ENCODE measurements at places on chromosomes 6 and 20.

- no peak for DNase-seq
Observed at GRCh38 chr6:132964101-132964867, 149.9 kb downstream of the RPS12 start.

DNA sequence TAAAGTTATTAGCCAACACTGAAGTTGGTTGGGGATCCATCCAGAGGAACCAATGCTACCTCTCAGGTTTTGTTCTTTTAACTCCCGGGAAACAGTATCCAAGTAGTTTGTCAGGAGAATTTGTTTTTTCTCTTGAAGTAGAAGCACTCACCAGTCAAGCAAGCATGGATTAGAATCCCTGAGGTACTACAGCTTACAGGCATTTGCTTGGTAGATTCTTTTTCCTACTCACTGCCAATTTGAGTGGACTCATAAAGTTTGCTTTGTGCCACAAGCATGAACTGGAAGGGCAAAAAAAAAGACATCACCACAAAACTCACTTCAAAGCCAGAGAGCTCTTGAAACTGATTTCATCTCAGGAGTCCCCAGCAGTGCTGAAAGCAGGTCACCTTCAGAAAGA is 167.4 kb downstream of the MBOAT1 start:
- no peak for DNase-seq

- DNase-seq, result no peak
Observed at GRCh38 chr6:98967616-98968015, 19.9 kb upstream of the FBXL4 start.

- DNase-seq, result no peak
Observed at GRCh38 chr6:7897461-7898192, 13.0 kb downstream of the TXNDC5 start.

GRCh38 chr6:47822856-47823554 is 41.2 kb downstream of the OPN5 start:
- DNase-seq, result no peak

DNA sequence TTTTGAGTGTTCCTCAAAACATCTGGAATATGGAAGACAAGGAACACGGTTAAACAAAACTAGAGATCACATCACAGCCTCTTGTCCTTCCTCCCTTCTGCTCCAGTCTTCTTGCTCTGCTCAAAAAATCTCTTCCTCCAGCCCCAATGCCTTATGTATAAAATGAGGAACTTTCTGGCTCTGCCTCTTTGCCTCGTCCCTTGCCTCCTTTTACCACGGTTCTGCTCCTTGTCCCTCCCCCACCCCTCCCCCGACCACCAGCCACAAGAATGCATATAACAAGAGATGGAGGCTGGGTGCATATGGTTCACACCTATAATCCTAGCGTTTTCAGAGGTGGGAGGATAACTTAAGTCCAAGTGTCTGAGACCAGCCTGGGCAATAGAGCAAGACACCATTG is 43.6 kb downstream of the PLAGL2 start:
- DNase-seq, result no peak

DNA sequence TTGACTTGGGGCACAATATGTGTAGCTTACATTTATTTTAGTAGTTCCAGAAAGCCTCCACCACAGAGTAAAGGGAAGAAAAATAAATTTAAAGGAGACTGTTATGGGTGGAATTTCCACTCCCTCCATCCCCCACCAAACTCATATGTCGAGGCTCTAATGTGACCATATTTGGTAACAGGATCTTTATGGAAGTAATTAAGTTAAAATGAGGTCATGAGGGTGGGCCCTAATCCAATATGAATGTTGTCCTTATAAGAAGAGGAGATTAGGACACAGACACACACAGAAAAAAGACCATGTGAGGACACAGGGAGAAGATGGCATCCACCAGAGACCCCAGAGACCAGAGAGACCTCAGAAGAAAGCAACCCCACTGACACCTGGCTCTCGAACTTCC is 189.7 kb downstream of the EDN1 start:
- DNase-seq, result no peak

DNA sequence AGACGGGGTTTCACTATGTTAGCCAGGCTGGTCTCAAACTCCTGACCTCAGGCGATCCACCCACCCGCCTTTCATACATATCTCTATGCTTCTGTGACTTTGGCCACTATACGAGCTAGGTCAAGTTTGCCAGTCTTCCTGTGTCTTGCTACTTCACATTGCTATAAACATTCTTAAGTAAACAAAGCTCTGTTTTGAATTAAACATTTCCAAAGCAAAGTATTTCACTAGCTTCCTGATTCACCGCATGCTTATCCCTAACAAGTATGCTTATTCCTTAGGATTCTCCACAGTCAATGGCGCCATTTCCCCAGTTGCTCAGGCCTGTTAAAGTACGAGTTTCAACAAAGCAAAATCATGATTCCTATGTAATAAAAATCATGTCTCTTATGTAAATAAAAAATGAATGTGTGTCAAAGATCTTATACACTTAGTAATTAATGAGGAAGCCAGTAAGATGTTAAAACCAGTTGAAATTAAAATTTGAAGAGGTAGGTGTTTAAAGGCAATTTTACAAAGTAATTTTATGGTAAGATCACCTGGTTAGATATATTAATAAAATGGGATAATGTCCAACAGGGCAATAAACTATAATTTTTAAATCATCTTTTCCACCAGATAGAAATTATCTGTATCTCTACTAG is 88.5 kb downstream of the PRKN start:
- no peak for DNase-seq

- no peak for DNase-seq
Observed at GRCh38 chr6:12077021-12077710, 65.1 kb downstream of the HIVEP1 start.

DNA sequence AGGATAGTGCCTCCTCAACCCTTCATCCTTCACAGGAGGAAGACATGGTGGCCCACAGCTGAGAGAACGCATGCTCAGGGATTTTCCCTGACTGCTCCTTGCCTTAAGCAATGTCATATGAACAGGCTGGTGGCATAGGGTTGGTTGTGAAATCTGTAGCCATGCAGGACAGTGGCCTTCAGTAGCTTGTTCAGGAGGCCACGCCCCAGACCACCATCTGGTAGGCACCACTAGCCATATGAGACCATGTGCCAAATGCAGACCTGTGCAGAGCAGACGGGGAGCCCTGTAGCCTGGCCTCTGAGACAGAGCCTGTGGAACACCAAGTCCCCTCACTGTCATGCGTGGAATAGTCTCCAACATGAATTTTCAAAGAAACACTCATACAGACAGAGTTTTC is 76.5 kb downstream of the ADTRP start:
- DNase-seq, result no peak

- DNase-seq, result no peak
Observed at GRCh38 chr6:143901885-143902750, 37.8 kb downstream of the ZC2HC1B start.

- DNase-seq, result no peak
Observed at GRCh38 chr6:55250400-55250799, 76.1 kb downstream of the HCRTR2 start.

DNA sequence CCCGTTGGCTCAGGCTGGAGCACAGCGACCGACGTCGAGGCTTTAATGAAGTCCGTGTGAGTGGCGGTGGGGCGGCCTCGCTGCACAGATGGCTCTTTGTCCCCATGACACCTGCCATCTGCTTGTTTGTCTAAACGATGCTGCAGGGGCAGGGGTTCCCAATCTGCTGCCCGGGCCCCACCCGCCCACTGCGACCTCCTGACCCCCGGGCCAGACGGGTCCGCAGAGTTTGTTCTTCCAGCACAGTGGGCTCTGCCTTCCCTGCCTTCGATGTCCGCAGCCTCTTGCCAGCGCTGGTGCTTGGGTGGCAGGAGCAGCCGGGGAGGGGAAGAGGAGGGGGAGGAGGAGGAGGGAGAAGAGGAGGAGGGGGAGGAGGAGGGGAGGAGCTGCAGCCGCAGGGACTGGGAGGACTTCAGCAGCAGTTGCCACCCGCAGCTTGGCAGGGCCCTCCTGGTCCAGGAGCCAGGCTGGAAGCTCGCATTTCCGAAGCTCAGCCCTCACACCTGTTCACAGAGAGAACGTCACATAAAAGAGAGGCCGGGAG is 210.0 kb downstream of the DLL1 start:
- DNase-seq, result peak; percentile 14

- DNase-seq, result no peak
Observed at GRCh38 chr6:167662881-167663205, 163.9 kb upstream of the AFDN start.

- no peak for DNase-seq
Observed at GRCh38 chr20:8401556-8401955, 269.5 kb downstream of the PLCB1 start.

GRCh38 chr6:35161776-35162607 is 20.9 kb upstream of the TCP11 start:
- DNase-seq, result no peak

DNA sequence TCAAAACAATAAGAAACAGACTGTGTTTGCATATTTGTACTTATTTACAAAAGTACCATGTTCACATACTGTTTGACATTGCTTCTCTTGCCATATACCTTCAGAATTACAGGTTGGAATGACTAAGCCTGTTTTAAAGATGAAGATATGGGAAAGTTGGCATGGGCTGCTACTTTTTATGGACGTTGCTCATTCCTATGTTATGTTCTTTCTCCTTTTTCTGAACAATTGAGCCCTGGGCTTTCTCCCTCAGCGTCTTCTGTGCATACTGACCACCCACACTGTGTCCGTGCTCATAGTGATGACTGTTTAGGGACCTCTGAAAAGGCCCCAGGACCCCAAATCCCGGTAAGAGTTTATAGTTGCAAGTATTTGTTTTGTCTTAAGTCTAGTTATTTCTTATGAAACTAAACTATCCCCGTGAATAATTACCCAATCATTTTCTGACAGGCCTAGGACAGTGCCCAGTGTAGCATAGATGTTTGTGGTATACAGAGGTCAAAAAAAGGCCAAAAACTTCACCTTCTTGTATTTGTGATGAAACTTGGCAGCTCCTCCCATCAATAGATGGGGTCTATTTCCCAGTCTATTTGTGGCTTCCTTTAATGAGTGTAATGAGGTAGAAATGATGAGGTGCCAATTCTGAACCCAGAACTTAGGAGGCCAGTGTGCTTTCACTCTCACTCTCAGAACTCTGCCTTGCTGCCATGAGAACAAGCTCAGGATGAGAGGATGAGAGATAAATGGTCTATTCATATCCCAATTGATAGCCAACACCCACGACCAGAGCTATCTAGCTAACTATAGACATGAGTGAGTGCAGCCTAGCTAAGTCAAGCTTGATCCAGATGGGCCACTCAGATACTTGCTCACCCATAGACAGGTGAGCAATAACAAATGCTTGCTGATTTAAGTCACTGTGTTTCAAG is 40.9 kb downstream of the GSTA4 start:
- no peak for DNase-seq

DNA sequence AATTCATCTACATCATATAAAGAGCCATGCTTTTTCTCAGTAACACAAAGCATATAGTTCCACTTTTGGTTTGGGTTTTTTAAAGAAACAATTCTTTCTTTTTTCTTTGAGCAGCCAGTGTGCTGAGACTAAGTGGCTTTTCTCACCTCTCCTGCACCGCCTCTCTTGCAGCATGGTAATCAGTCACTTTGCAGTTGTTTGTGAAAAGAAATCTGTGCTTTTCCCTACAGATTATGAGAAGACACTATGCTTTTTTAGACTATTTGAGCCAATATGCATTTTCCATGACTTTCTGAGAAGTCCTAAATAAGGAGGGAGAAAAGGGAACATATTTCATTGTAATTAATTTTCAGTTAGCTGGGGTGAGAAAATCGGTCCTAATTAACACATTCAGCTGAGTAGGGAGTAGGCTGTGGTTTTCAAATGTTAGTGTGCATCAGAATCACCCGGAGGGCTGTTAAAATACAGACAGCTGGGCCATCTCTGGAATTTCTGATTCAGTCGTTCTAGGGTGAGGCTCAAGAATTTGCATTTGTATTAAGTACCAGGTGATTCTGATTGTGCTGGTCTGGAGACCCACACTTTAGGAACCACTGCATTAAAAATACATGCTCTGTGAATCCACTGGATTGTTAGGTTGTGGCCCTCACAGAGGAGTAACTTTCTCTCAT is 155.2 kb downstream of the TINAG start:
- no peak for DNase-seq

DNA sequence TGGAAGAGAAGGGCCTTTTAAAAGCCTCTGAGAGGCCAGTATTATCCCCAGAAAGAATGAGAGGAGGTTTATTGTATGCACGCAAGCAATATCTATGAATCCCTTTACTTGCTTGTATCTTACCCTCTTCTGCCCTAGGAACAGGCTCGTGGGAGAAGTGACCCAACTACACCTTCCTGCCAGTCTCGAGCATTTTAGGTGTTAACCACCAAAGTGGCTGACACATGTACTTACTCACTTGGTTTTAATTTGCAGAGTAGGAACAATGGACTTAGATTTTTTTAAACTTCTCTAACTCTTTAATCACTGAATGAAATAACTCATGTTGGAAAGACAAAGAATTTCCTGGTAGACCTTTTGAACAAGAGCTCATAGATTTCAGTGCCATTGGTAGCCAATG is 296.9 kb downstream of the PLCB1 start:
- no peak for DNase-seq

GRCh38 chr20:54469952-54470351 is 5.4 kb upstream of the DOK5 start:
- no peak for DNase-seq

DNA sequence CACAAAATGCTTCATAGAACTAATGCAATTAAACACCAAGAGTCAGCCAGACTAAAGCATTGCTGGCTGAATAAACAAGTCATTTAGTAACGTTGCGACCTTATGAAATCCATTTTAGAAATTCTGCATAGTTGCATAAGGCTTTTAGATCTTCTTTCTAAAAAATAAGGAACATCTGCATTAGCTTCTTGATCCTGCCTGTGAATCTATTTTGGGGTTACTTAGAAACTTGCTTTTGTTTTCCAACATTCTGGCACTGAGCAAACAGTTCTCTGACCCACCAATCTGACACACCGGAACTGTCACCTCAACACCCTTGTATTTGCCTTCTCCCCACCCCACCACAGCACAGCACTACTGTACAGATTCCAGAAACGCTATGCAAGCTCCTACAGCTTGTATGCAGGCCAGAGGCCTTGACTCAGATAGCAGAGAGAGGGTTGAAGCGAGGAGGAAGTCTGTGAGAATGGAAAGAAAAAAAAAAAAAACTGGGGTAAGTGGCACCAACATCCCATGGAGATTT is 55.0 kb downstream of the KIF13A start:
- DNase-seq, result no peak

GRCh38 chr20:1618479-1618878 is 1.3 kb downstream of the SIRPB1 start:
- no peak for DNase-seq

- peak; percentile 37 for DNase-seq
Observed at GRCh38 chr20:40991181-40991889, 37.3 kb upstream of the TOP1 start.

- DNase-seq, result no peak
Observed at GRCh38 chr20:45857882-45858216, 435 bp downstream of the ZSWIM3 start.

- DNase-seq, result no peak
Observed at GRCh38 chr20:59314997-59315396, 14.6 kb downstream of the EDN3 start.

GRCh38 chr20:48301189-48301588 is 515.9 kb upstream of the SULF2 start:
- no peak for DNase-seq

- DNase-seq, result no peak
Observed at GRCh38 chr20:32870985-32871384, 12.3 kb downstream of the EFCAB8 start.
